ENCODE measurements at places on chromosomes 4 and X.

- DNase-seq: peak; percentile 70
These were observed 585.6 kb downstream of the IL1RAPL1 start for GRCh38 chrX:29172880-29173279.

DNA sequence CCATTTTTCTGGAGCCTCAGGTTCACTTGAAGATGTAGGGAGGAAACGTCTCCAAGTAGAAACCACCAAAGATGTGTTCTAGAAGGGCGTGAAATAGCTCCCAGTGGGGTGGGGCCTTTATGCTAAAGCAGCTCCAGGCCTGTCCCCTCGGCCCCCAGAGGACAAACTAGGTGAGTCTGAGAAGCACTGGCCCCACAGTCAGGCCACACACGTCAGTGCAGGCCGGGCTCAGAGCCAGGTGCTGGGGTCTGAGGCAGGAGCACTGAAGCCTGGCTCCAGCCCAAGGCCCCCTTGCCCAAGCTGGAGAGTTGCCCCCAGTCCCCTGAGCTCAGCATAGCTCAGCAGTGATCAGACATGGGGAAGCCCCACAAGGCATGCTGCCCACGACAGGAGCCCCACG is 95.4 kb upstream of the PSAPL1 start:
- no peak for DNase-seq

GRCh38 chrX:96502507-96502906 is 182.1 kb upstream of the DIAPH2 start:
- DNase-seq: no peak

DNA sequence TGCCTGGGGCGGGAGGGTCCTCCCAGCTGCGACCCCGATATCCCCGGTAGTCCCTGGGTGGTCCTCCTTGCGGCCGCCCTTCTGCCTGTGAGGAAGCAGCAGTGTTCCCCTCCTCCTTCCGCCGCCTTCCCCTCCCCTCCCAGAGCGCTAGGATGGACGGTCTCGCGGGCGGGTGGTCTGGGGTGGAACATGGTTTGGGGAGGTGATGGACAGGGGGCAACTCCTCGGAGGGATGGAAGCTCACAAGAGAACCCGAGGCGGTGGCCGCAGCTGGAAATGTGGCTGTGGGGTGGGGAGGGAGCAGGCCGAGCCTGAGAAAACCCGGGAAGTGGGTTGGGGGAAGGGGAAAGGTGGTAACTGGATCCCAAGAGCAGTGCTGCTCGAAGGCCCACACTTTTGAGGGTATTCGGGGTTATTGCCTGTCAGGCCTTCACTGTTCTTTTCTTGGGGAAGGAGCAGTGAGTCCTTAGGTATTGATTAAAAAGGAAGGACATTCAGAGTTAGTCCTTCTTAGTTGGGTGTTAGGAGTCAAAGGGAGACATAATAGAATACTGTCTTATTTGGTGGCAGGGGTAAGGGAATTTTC is 581 bp downstream of the UBE2K start:
- DNase-seq: no peak

- DNase-seq: peak; percentile 51
These were observed 13.5 kb downstream of the RXFP1 start for GRCh38 chr4:158535130-158535614.

DNA sequence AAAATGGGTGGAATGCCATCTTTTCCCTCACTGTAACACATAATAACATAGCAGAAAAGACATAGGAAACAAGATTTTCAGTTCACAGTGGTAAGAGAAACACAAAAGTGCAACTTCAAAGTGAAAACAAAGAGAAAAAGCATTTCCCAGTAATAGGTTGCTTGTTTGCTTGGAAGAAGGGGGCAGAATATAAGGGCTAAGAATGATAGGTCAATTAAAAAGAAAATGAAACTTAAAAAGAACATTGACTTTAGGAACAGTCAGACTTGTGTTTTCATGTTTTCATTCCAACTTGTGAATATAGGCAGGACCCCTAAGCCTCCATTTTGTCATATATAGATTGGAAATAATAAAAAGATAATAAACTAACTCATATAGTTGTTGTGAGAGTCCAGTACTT is 168.2 kb upstream of the PPP3CA start:
- no peak for DNase-seq

DNA sequence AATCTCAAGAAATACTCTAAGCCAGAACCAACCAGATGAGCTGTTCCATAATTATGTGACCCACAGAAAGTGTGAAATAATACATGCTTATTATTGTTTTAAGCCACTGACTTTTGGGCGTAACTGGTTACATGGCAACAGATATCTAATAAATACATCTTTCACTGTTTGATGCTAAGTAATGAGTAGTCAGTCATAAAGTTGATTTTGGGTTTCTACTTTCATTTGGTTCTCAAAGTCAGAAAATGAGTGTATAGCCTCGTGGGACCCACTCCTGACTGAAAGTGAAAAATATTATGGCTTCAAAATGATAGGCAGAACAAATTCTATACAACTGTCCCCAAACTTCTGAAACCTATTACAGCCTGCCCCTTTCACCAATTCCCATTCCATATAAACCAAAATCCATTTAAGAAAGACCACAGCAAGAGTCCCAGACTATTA is 88.0 kb upstream of the CBR4 start:
- DNase-seq: no peak

- no peak for DNase-seq
These were observed 101.5 kb upstream of the C1GALT1C1 start for GRCh38 chrX:120731386-120731785.

- no peak for DNase-seq
These were observed 2.1 kb downstream of the TIGD2 start for GRCh38 chr4:89113415-89113814.

- DNase-seq: no peak
These were observed 9.9 kb downstream of the L1CAM start for GRCh38 chrX:153876112-153876491.

DNA sequence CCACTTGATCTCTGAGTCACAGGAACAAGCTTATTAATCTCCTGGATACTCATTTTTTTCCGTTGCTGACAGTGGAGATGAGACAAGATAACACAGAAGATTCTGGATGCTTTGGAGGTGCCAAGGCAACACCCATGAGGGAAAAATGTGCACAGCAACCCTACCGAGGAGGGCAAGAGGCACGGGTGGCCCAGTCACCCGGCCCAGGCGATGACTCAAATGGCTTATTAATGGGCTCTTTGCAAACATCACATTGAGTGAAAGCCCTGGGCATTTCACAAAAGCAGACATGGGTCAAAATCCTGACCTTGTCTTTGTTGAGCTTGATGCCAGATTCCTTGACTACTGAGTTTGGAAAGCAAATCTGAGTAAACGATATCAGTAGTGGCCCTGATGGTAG is 315.1 kb downstream of the STK32B start:
- no peak for DNase-seq

DNA sequence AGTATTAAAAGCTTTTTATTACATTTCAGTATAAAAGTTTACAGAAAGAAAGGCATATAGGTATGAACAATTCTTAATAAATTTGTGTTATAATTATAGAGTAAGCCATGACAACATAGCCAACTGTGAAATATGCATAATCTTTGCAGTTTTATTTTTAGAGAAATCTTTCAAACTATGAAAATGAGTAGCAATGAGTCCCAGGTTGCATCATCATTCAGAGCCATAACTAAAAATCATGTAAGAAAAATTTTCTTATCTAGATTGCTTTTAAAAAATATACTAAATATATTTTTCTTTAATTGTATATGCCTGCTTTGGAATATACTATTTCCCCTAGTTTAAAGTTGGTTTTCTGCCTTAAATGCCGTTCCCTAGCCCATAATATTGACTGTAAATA is 54.8 kb upstream of the NAF1 start:
- no peak for DNase-seq

DNA sequence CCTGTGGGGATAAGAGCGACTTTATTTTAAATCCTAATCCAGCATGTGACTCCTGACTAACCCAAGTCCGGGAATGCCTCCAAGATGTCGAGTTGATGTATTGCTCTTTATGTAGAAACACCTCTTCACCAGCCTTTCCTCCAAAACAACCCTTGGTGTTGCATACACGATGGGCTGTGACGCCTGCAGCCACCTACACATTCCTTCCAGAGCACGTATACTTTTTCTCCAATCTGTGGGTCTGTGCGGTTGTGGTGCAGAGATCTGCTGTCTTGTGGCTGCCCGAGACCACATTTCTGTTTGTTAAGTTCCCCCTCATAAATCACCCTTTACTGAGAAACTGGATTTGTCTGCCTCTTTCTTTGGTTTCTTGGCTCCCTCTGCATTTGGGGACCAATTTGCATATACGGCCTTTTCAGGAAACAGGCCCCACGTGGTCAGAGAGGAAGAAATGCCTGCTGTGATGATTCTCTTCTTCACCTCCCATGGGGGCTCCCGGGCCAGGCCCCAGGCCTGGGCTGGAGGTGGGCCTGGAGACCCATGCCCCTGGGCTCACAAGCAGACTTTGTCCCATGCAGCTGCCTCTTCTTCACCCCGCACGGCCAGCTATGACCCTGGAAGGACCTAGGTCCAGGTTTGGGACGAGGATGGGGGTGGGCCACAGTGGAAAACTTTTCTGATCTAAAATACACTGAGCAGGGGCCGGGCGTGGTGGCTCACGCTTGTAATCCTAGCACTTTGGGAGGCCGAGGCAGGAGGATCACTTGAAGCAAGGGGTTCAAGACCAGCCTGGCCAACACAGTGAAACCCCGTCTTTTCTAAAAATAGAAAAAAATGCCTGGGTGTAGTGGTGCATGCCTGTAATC is 21.4 kb upstream of the AFAP1 start:
- DNase-seq: peak; percentile 100

- DNase-seq: no peak
These were observed 515.5 kb downstream of the STPG2 start for GRCh38 chr4:97627750-97628149.

All from amniotic epithelial cell (primary cell).